Stimulated activated CD8-positive, alpha-beta memory T cell treated with anti-CD3 and anti-CD28 coated beads, Interleukin-15, amount 100 ng/mL, for 24 hours (primary cell): ENCODE measurements at places on chromosomes 1 and 21.

DNA sequence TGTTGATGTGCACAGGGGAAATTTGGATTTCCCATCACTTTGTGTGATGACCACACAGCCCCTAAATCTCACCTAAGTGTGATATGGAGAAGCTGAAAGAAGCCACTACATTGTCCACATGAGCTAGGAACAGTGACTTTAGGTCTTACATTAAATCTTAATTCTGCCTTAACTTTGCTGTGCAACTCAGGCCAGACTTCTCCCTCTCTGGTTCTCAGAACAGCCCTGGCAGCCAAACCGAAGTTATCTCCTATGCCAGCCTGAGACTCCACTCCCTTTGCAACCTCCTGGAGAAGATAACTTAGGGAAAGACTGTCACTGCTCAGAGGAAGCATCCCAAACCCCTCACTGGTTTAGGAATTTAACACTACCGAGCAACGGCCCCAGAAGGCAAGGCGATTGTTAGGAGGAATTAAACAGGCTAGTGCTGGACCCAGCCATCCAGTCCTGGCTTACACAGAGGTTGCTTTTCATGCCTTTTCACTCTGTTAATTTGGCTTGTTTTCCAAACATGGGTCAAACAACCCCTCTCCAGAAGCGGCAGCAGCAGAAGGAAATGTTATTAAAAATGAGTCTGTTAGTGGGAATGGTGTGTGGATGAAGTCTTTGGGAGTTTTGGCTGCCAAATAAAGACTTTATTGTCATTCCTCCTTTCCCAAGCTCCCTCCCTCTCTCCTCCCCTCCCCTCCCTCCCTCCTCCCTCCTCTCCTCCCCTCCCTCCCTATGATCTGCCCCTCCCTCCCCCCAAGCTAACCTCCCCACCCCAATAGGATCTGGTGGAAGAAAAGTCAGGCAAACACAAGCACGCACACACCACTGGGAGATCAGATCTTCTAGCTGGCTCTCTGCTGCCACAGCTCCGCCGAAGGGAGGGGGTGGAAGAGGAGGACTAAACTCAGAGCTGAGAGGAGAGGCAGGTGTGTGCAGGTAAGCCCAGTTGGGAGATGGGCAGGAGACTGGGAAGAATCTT is at the start of gene PRELP:
Gene PRELP (plus strand): TSS at position 795 of the 970 bp plus-strand sequence. CDS start 7,379 bp downstream, outside the sequence.
- DNase-seq = no peak

DNA sequence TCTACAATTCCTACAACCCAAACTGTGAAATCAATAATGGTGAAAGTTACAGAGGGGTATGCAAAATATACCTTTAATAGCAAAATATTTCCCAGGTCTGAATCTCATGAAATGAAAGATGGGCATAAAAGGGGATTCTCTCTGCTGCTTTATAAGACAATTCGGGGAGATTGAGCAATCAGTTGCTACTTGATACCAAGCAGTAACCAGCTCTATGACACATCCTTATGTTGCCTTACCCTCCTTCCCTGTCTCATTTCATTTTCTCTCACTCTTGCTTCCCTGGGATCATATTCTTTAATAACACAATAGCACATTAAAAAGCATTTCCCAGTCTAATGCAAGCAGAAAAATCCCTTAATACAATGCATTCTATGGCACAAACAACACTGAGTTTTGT is 29.0 kb downstream of the ZSWIM5 start:
- no peak for DNase-seq

GRCh38 chr1:111182052-111182451 is 18.4 kb downstream of the DENND2D start:
- DNase-seq = no peak

DNA sequence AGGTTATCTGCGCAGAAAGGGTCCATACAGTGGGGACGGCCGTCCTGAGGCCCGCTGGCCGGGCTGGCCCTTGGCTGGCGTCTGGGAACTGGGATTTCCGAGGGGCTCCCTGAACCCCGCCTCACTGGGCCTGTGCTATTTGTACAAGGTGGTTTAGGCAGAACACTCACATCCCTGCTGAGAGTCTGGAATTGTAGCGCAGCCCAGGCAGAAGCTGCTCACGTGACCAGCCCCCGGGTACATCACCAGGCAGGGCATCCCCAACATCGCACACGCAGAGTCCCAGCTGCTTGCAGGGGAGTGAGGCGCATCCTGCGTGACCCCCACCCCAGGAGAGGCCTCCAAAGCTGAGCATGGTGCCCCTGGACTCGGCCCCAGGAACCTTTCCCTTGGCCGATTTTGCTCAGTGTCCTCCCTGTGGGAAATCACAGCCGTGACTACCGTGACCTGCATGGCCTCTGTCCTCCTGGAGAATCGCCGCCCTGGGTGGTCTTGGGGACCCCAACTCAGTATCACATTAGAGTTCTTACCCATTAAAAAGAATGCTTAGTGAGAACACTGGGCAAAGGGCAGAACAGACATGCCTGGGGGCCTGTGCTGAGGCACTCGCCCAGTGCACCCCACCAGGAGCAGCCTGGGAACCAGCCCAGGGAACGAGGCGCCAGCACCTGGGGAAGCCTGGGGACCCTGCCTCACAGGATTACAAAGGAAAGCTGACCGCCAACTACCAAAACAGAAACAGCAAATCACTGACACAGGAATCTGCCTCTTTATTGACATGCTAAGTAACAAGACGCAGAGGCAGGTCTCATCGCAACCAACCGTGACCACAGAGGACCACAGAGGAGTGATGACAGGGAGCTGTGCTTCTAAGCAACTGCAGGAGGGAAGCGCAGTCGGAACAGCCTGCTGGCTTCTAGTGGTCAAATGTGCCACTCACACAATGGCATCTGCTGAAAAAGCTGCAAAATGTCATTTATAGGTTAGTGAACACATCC is 33.5 kb downstream of the UBE2G2 start:
- no peak for DNase-seq

DNA sequence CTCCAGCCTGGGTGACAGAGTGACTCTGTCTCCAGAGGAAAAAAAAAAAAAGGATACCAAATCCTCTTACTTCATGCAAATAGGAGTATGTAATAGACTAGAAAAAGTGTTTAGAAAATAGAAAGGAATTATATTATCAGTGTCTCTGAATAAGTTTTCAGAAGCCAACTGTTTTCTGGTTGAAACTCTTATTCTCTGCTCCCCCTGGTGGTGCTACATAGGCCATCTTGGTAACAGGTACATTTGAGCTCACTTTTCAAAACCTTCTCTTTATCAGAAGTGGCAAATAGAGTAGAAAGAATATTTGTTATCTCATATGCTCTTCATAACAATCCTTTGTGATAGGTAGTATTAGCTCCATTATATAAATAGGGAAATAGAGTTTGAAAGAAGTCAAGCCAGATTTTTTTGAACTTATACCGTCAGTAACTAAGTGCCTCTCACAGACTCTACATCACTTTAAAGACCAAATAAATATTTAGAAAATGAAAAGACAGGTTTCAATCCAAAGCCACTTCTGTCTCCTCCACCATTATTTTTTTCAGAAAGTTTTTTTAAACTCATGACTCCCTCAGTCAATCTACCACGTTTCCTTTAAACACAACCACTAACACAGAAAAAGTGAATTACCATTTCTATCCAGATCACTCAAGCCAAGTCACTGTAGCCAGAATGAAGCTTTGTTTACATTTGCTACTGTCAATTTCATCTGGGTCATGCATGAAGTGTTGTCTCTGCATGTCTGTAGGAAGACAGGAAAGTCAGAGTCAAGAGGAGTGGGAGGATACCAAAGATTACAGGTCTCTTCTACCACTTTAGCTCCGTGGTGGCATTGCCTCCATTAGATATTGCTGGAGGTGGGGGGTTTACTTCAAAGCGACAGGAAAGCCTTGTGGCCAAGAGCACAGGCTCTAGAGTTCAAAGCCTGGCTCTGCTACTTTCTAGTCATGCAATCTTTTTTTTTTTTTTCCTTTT is 45.6 kb downstream of the IL23R start:
- no peak for DNase-seq

- no peak for DNase-seq
Observed at GRCh38 chr1:47529520-47530098, 91.8 kb downstream of the FOXD2 start.

DNA sequence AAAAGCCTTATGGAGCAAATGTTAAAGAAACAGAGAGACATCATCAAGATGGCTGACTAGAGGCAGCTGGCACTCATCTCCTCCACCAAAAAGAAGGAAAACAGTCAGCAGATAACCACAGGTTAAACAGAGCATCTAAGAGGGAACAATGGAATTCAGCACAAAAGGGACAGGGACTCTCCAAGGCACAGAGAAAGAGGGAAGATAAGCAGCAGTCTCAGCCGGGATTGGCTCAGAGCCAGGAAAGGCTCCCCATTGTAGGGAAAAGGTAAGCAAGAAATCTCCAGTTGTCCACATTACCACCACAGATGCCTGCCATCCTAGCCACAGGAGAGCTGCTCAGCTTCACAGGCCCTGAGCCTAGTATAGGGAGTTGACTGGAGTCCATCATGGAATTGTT is 605.5 kb downstream of the SMYD3 start:
- no peak for DNase-seq

DNA sequence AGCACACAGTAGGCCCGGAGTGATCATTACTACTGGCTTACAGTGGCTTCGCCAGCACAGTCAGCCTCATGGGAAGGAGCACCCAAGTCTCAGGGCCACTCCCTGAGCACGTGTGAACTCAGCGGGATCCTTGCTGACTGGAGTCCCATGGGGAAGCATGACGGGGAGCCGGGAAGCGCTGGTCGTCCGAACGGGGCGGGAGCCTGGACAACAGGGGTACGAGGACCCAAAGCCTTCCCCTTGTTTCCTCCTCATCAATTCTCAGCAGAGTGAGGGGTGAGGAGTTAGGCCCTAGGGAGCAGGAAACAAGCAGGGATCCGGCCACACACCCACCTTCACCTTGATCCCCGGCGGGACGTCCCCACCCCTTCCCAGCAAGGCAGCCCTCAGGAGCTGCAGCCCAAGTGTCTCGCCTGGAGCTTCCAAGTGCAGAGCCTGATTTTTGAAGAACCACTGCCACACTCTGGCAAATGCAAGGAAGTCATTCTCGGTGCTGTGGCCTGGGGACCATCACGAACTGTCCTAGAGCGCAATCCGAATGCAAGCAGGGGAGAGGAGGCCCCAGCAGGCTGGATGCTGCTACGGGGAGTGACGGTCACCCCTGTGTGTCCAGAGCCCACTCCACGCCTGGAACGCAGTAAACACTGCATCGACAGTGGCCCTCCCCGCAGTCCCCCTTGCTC is 35.5 kb downstream of the TOMM20 start:
- no peak for DNase-seq

DNA sequence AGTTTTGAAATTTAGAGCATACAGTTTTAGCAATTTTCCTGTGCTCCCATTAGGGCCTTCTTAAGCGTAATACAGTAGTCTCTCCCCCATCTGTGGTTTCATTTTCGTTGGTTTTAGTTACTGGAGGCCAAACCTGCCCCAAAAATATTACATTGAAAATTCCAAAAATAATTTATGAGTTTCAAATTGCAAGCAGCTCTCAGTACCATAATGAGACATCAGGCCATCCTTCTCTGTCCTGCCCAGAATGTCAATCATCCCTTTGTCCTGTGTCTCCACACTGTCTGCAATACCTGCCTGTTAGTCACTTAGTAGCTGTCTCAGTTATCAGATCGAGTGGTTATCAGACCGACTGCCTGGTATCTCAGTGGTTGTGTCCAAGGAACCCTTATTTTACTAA is 45.4 kb downstream of the ADSS2 start:
- no peak for DNase-seq

GRCh38 chr1:162145966-162146696 is 76.6 kb downstream of the NOS1AP start:
- DNase-seq = no peak

DNA sequence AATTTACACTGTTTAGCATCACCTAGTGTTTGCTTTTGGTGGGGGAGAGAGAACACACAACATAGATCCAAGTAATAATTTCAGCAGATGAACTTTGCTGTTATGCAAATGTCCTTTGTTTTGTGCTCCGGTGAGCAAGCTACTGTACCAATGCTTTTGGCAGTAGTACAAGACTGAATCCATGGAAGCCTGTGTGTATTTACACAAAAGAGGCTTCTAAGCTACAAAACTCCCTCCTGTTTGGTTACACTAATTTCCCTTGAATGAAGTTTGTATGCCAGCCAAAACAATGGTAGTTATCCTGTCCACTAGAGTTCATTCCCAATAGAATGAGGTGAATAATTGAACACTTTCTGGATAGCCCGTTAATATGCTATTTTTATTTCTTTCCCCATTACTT is 320.5 kb downstream of the KCTD3 start:
- DNase-seq = no peak

- DNase-seq = no peak
Observed at GRCh38 chr1:113307771-113308445, 82.4 kb upstream of the MAGI3 start.

DNA sequence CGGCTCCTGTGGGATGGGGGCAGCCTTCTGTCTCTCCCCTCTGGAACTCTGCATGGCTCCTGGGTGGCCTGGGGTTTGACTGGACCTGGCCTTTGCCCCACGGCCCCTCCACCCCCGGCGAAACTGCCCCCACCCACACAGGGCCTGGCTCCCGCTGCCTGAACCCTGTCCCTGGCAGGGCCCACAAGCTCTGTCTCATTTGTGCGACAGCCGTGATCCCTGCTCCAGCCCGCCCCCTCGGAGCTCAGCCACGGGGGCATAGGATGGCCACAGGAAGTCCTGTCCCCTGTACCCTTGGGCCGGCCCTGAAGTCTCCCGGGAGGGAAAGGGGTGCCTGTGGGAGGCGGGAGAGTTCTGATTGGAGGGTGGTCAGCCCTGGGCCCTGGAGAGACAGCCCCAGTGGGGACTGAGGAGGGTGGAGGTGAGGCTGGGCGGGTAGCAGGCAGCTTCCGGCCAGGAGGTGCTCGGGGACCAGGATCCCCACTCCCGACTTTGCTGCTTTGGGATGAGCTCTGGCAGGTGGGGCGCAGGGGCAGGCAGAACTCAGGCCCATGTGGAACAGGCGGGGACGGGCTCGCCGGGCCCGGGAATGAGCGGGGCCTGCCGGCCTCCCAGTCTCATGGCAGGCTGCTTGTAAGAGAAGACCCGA is 45.1 kb downstream of the SLX9 start:
- no peak for DNase-seq

- no peak for DNase-seq
Observed at GRCh38 chr1:172581779-172582178, 48.8 kb downstream of the SUCO start.

DNA sequence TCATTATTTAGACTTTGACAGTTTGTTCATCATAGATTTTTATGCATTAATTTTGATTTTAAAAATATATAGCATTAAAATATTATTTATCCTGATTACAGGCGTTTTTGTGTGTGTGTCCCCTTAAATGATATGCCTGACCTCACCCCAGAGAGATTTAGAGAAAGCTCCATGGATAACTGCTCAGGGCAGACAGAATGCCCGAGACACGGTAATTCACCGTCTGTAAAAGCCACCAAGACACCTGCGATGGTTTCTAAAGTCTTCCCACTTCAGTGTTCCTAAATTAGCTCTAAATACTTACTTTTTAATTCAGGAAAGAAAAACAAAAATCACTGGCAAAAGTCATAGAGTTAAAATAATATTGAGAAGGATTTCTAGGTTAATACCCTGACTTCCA is 350.6 kb upstream of the RUNX1 start:
- DNase-seq = no peak

GRCh38 chr1:216113181-216113580 is 310.1 kb downstream of the USH2A start:
- no peak for DNase-seq
